ENCODE measurements at places on chromosomes 3 and 15. TPM values are rescaled to one million over a fixed set of nuclear protein-coding genes. Genes with fewer than 3 reads are reported as not detected.

The DISP2 gene
- 0.20 TPM for total RNA-seq

The CYFIP1 gene
- total RNA-seq = 99.1 TPM

DNA sequence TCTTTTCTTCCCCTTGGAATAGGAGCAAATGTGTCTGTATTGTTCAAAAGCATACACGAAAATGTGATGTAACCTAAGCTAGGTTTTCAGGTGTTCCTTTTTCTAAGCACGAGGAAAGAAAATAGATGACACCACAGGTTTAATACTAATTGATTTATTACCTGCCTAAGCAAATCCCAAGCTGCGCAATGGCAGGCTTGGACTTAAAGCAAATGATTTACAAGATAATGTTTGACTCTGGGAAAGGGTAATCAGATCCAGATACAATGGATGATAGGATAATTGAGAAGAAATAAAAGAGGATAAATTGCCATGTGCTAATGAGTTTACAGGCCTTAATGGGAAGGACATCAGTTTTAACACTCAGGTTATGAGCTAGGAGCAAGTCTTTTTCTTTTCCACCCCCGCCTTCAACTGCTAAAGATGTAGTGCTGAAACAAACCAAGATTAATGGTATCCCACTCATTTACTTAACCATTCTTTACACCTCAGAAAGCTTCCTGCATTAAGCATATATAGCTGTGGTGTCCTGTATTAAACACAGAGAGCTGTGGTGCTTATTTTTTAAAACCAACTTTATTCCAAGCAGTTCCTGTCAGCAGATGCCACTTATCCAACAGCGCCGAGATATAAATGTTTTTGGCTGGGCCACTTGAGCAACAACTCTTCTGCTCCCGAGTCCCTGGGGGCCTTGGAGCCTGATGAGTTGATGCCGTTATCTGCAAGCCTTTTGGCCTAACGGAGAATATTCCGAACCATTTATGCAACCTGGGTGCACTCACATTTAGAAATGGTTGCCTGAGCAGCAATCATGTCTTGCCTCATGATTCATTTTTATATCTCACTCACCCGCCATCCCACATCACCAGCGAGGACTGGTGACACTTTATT, 205.5 kb downstream of the MECOM start:
- H3K4me3 ChIP-seq = no peak overlapping the region
- H3K27ac ChIP-seq = no peak overlapping the region

GRCh38 chr3:32571192-32571485, 481 bp upstream of the DYNC1LI1 start:
- no peaks in the 10 kb centered on the region for H3K36me3 ChIP-seq
- peak overlapping the region; percentile 74 for H3K27ac ChIP-seq
- no peak for DNase-seq
- H3K27me3 ChIP-seq = no peaks in the 10 kb centered on the region
- peak overlapping the region; percentile 99 for H3K4me3 ChIP-seq

DNA sequence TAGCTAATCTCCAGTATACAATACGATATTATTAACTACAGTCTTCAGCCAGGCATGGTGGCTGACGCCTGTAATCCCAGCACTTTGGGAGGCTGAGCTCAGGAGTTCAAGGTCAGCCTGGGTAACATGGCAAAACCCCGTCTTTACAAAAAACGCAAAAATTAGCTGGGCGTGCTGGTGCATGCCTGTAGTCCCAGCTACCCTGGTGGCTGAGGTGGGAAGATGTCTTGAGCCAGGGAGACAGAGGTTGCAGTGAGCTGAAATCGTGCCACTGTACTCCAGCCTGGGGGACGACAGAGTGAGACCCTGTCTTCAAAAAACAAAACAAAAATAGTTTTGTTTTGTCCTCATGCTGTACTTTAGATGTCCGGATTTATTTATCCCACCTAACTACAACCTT, 29.2 kb upstream of the SV2B start:
- H3K27me3 ChIP-seq = no peaks in the 10 kb centered on the region
- no peak for DNase-seq
- no peak overlapping the region for H3K27ac ChIP-seq
- H3K4me3 ChIP-seq = no peak overlapping the region
- no peaks in the 10 kb centered on the region for H3K36me3 ChIP-seq

- no peaks in the 10 kb centered on the region for H3K36me3 ChIP-seq
- DNase-seq = no peak
- no peaks in the 10 kb centered on the region for H3K4me1 ChIP-seq
- H3K4me3 ChIP-seq = no peak overlapping the region
- H3K27ac ChIP-seq = no peak overlapping the region
- no peaks in the 10 kb centered on the region for H3K27me3 ChIP-seq
Observed at GRCh38 chr15:96648866-96649265, 318.4 kb downstream of the NR2F2 start.

GRCh38 chr3:177467247-177467985, 270.1 kb upstream of the TBL1XR1 start:
- H3K27me3 ChIP-seq = no peaks in the 10 kb centered on the region
- H3K36me3 ChIP-seq = no peaks in the 10 kb centered on the region
- DNase-seq = no peak
- H3K4me1 ChIP-seq = no peaks in the 10 kb centered on the region
- H3K27ac ChIP-seq = no peak overlapping the region
- H3K4me3 ChIP-seq = no peak overlapping the region

GRCh38 chr3:16305111-16305541, 40.1 kb downstream of the OXNAD1 start:
- H3K4me3 ChIP-seq = no peak overlapping the region
- no peak overlapping the region for H3K27ac ChIP-seq
- H3K4me1 ChIP-seq = no peaks in the 10 kb centered on the region
- DNase-seq = no peak
- no peaks in the 10 kb centered on the region for H3K27me3 ChIP-seq
- H3K36me3 ChIP-seq = no peaks in the 10 kb centered on the region

- no peaks in the 10 kb centered on the region for H3K4me1 ChIP-seq
- no peaks in the 10 kb centered on the region for H3K36me3 ChIP-seq
- DNase-seq = no peak
- no peak overlapping the region for H3K4me3 ChIP-seq
- no peak overlapping the region for H3K27ac ChIP-seq
Observed at GRCh38 chr3:187473778-187474406, 105.7 kb downstream of the RTP4 start.

Measured in pancreas (tissue), 10 donors.